Stimulated activated CD4-positive, alpha-beta T cell treated with anti-CD3 and anti-CD28 coated beads, Interleukin-1b, Interleukin-23, amount 100 ng/mL, for 24 hours (primary cell): ENCODE measurements at places on chromosomes 5 and 9.

DNA sequence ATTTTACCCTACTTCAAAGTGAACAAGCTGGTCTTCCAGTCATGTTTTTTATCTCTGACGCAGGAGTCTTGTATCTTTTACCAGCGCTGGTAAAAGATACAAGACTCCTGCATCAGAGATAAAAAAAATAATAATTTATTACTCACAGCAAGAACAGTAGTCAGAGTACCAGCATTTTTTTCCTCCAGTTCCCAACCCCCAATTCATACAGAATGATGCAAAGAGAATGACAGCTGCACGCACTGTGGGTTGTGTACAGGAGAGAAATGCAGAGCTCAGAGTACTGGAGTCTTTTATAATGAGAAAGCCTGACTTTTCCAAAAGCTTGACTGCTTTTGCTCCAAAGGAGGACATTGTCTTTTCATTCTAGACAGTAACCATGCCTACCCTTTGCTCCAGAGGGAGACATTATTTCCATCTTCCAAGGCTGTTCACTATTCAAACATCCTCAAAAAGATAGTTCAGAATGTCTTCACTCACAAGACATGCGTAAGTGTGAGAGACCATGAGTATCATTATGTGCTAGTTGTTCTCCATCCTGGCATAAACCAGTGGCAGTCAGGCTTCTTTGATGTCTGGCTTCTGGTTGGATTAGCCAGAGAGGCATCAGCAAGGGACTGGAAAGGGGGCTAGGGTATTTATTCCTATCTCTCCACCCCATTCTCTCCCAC lies 14.3 kb upstream of the RANBP6 start:
- no peak for DNase-seq

DNA sequence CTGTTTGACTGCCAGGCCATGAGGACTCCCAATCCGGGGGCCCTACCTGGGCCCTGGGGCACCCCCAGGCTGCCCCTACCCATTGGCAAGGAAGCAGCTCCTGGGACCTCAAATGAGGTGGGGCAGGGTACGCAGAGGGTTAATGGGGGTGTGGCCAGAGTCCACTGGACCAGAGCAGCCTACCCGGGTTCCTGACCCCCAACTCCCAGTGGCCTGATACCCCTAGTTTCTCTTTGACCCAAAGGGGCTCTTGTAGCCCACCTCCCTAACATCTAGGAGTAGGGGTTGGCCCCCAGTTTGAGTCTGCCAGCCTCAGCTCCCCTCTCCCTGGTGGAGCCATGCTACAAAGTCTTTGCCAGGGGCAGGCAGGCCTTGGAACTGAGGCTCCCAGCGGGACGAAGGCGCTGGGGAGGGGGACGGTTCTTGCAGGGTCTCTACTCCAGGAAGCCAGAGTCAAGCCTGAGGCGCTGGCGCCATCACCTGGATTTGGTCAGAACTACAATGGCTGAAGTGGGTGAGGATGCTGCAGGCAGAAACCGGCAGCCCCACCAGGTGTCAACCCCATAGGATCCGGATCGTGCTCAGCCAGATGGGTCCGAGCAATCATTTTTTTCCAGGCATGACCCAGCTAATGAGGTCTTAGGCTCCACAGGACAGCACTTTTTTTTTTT lies 8.4 kb upstream of the CERCAM start:
- no peak for DNase-seq

- DNase-seq, result no peak
Measured at GRCh38 chr5:2697446-2698200, 53.9 kb downstream of the IRX2 start.

DNA sequence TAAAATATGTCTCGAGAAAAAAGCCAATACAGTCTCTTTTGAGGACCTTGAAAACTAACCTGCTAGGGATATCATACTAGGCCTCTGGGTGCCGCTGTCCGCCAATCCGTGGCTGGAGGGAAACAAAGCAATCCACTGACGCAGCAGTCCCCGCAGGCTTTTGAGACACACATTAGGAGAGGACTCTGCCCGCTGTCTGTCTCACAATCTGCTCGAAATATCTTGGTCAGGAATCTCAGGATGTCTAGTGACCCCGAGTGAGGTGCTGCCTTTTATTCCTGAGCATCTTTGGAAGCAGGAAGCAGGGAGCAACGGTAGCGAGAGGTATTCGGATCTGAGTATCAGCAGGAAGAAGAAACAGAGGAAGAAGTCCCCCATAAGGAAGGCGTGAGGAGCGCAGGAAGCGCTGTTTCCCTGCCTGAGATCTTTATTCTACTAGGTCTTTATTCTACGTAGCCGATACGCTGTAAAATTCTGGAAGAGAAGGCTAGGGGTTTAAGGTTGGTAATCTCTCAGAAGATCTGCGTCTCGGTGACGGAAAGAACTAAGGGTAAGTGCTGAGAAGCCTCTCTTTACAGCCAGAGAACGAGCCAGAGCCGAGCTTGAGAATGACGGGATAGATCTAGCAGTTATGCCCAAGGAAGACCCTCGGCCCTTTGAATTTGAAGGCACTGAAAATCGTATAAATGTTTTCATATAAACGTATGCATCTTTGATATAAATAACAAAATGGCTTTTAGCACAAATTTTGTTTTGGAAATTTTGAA lies 4.0 kb upstream of the PCDHGA1 start:
- DNase-seq, result peak; percentile 53

GRCh38 chr5:151030379-151030778 lies 10.0 kb downstream of the GPX3 start:
- no peak for DNase-seq

- DNase-seq, result no peak
Measured at GRCh38 chr9:113879318-113879717, 3.2 kb downstream of the ZNF618 start.

- no peak for DNase-seq
Measured at GRCh38 chr5:91058575-91058974, 324.5 kb downstream of the ARRDC3 start.

DNA sequence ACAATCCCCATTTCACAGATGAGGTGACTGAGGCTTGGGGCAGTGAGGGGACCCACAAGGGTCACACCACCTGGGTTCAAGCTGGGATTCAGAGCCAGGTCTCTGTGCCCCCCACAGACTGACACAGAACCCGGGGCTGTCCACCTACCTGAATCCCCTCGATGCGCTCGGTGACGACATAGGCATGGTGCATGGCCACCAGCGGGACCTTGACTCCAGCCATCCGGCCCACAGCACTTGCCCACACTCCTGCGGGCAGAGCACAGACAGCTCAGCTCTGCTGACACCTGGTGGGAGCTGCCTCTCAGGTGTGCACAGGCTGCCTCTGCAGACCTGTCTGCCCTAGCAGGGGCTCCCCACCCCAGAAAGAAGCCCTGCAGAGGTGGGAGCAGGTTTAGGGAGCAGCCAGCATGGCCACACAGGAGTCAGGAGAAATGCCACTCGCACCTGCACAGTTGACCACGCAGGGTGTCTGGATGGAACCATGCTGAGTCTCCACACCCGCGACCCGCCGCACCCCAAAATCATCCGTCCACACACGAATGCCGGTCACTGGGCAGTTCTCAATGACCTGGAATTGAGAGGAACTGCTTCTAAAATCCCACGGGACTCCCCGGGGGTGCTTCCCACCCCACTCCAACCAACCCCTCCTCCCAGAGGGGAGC lies 8.4 kb downstream of the SARDH start:
- DNase-seq, result no peak

- DNase-seq, result no peak
Measured at GRCh38 chr5:82283893-82284292, 5.7 kb upstream of the RPS23 start.

GRCh38 chr9:20331095-20331685 lies 291.1 kb downstream of the MLLT3 start:
- no peak for DNase-seq

DNA sequence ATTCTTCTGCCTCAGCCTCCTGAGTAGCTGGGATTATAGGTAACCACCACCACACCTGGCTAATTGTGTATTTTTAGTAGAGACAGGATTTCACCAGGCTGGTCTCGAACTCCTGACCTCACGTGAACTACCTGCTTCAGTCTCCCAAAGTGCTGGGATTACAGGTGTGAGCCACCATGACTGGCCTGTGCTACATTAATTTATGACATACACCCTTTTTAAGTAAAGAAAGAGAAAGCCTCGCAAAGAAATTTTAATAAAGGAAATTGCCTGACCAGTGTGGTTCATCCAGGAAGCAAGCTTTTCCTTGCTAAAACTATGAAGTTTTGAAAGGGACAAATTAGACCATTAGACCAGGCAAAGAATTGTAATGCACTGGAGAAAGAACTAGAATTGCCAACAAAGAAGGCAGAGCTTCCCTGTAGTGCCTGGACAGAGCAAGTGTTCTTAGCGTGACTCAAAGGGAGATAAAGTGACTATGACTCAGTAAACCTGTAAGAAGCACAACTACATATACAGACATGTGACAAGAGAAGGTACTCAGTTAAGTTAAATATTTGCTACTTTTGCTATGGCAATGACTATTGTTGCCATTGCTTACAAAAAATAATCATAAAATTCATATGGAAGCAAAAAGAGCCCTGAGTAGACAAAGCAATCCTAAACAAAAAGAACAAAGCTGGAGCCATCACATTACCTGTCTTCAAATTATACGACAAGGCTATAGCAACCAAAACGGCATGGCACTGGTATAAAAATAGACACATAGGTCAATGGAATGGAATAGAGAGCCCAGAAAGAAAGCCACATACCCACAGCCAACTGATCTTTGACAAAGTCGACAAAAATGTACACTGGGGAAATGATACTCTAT lies 54.6 kb downstream of the FYB1 start:
- no peak for DNase-seq

DNA sequence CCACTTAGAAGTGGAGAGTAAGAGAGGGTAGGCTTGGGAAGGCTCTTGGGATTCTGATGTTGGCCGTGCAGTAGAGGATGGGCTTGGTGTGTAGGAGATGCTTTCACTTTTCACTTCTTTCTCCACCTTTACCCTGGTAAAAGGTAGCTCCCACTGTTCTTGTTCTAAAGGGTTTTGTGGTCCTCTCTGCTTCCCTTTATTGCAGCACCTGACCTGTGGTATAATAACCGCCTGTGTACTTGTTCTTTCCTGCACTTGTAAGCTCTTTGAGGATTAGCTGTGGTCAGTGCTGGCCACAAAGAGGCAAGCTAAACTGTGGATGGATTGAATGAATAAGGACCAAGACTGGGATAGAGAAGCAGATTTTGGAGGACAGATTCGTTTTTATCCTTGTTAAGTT lies 25.2 kb downstream of the KDM4C start:
- no peak for DNase-seq

DNA sequence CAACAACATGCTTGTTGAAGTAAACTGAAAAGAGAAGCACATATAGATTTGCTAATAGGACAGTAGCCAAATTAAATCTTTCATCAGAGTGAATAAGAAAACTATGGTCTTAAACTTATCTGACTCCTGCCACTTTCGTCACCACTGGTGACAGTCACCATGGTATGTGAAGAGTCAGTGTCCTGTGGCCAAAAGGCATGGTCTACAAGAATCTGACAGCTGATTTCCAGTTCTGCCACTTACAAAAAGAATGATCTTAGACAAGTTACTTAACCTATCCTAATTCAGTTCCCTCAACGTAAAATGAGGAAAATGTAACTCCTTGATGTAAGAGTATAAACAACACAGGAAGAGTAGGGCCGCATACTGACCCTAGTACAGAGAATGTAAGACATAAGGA lies 102.0 kb downstream of the LPAR1 start:
- DNase-seq, result no peak

GRCh38 chr5:57832875-57833274 lies 350.3 kb upstream of the ACTBL2 start:
- no peak for DNase-seq

DNA sequence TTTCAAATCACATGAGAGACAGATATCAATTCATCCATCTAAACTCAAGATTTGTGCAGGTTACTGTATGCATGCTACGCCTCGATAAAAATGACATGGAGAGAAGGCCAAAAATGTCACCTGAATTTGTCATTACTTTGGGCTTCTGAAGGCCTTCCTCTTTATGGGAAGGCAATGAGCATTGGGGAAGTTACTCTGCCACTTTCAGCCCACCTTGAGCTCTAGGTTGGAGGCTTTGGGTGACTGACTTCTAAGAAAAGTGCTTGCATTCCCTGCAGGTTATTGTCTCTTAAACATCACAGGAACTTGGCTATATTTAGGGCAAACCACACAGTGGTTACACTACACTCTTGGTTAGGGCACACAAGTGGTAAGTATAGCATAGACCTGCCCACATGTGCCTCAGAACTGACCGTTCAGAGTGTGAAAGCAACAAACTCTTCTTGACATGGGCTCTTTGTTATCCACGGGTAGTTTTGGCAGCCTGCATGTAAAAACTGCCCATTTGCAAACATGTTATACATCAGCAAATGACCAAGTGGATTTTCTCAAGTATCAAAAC lies 169.5 kb downstream of the ZNF608 start:
- DNase-seq, result no peak

DNA sequence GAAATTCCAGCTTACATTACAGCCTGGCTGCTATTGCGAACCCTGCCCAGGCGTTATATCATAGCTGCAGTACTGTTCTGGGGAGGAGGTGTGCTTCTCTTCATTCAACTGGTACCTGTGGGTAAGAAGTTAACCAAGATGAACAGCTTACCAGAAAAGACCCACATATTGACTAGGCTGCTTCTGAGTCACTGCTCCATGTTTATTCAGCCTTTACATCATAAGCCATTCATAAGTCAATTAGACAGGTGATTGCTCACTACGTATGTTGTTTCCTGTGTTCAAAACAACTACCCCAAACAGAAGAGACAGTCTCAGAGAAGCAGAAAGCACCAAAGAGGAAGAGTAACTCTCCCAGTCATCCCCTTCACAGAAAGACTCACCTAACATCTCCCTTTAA lies 34.7 kb upstream of the SLC22A5 start:
- no peak for DNase-seq

GRCh38 chr5:139374909-139375308 lies 8.2 kb downstream of the SLC23A1 start:
- no peak for DNase-seq

DNA sequence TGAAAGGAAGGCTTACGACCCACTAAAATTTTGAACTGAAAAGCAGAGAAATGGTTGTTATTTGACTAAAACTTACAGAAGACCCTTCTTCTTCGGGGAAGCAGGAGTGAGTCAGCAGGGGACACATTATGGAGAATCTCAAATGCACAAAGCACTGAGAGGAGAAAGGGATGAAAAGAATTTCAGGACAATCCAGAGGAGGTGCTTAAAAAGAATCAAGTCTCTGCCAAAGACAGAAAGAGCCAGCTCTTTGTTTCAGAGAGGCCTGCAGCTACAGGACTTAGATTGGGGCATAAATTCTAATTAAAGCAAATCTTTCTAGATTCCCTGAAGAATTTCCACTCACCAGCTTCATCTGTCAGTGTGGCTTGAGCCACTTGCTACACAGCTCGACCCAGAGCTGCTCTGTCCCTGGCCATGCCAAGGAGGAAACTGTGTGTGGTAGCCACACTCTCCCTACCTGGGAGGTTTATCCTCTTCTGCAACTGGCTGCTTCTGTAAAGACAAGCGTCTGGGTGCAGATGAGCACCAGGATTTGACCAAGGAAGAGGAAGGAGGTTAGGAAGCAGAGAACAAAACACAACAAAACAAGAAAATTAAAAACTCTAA lies 89.9 kb downstream of the SEMA5A start:
- no peak for DNase-seq
